ENCODE measurements at places on chromosomes 5 and 9.

DNA sequence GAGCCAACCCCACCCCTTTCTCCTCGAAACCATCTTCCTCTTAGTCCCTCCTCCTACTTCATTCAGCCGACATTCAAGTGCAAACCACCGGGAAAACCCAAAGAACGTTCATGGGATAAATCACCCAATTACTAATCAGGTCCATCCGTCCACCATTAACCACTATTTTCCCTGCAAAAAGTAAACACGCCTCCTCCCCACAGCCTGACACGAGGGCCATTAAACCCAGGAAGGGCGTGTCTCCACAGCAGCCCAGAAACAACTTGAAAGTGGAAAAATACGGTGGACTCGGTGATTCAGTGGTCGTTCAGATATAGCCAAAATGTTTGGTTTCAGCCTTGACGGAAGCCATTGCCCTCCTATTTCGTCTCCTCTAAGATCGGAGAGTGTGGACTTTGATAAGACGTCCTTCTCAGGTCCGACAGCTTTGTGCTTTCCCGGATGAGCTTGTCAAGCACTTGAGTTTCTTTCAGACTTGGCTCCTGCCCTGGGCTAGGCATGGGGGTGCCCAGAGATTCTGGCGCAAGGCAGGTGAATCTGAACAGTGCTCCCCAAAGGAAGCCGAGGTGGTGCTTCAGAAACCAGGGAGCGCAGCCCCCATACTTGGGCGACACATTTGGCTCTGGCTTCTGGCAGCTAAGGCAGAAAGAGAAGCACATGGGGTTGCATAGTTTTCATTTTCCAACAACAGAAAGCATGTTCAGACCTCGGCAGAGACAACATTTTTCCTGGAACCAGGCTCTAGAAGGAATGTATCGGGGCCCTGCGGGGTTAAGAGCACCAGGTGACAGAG is 56.6 kb downstream of the SMIM23 start:
- no peak for DNase-seq

- DNase-seq = no peak
Measured at GRCh38 chr5:94442076-94442475, 176.3 kb downstream of the KIAA0825 start.

DNA sequence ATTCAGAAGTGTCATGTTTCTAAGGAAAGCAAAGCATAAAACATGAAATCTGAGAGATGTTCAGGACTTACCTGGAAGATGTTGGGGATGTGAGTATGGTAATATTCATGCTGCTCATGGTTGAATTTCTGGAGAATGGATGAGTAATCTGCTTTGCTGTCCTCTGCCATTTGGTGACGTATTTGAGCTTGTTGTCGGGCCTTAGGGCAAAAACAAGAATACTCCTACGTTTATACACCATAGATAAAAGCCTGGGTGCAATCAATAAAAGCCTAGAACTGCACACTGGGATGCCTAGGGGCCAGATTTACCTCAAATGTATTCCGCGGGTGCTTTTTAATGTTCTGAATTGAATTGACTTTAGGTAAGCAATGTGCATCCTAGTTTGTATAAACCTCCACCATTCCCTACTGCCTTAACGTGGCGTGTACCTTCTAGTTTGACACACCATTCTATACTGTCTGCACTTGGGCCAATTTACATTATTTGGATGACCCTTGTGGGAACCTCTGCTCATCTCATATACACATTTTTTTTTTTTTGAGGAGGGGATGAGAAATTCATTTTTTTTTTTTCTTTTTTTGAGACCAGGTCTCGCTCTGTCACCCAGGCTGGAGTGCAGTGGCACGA is 94.4 kb downstream of the USP20 start:
- no peak for DNase-seq

- no peak for DNase-seq
Measured at GRCh38 chr9:28413471-28413870, 840.2 kb upstream of the C9orf72 start.

DNA sequence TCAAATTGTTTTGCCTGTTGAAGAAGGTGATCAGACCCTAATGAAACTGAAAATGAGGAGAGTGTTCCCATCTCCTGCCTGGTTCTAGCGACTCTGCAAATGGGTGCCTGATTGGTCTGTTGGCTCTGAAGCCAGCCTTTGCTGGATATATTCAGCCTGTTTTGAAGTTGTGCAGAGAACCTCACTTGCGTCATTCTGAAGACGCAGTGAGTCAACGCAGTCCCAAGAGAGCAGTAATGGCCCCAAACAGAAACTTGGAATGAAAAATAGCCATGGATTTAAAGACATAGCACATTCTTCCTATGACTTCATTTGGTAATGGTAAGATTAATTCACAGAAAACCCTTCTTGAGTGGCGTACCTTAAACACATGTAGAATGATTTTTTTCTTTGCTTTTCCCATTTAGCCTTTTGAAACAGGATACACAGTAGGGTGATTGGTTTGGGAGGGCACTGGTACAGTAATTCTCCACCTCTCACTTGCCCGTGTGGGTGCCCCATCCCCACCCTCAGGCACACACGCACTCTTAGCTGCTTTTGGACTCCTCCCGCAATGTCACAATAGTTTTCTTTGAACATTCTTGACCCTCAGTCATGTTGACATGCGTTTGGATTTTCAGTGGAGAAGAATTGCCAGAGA is 54.1 kb upstream of the ABL1 start:
- peak; percentile 99 for DNase-seq

- no peak for DNase-seq
Measured at GRCh38 chr5:72596956-72597355, 89.7 kb upstream of the ZNF366 start.

- DNase-seq = no peak
Measured at GRCh38 chr5:180665682-180666404, 16.4 kb upstream of the FLT4 start.

DNA sequence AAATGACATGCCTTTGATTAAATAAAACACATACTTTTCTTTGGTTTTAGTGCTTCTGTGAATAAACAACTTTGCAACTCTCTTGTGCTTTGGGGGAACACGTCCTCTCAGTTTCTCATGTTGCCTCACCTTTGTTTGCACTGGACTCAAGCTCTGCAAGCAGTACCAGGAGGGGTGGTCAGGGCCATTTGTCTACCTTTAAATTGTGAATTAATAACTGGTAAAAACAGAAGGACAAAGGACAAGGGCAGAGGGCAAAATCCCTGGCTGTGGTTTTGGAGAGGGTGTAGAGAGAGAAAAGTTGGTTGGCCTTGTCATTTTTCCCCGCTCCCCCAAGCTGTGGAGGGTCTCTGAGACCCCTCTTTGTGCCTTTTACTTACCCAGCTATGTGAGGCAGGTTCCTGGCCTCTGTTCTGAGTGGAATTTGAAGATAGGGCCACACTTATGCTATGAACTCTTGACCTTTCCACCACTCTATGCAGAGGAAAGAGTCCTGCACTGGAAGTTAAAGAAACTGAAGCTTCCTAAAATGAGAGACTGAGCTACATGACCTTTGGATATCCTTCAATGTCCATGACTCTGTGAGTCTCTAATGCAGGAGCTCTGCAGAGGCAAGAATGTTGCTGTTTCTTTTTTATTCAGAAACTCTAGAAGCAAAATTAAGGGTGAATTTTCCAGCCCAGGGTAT is 55.1 kb upstream of the MOCS2 start:
- DNase-seq = no peak

DNA sequence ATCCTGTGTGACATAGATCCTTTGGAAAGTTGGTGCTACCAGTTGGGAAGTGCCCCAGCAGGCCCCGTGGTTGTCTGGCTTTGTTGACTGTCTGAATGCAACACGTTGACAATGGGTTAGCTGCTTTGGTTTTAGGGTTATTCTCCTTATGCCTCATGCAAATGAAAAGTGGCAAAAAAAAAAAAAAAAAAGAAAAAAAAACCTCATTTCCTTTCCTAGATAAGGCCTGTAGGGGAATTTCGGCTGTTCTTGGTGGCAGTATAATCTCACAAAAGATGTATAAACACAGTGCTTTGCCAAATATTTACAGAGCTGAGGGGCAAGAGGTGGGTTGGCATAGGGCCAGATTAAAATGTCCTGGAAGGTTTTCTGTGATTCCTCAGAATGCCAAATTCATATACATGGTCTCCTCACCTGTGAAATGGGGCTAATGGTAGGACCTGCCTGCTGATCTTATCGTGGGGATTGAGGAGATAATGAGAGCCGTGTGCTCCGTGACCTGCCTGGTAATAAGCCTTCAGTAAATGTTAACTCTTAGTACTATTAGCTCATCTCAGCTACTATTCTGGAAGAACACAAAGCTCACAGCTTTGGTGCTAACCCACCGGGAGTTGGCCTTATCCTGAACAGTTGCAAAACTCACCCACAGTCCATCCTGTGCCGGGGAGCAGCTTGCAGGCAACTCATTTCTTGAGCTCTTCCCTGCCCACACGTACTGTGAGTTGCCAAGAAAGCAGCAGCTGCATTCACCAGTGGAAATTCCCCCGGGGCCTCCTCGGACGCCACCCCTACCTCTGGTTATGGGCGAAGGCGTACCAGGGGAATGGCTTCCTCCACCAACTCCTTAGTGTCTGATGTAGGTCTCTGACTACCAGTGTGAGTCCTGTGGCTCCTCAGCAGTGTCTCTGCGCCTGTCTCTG is 220.3 kb downstream of the NR3C1 start:
- peak; percentile 83 for DNase-seq

GRCh38 chr9:113516840-113517577 is 53.5 kb downstream of the RGS3 start:
- peak; percentile 21 for DNase-seq

DNA sequence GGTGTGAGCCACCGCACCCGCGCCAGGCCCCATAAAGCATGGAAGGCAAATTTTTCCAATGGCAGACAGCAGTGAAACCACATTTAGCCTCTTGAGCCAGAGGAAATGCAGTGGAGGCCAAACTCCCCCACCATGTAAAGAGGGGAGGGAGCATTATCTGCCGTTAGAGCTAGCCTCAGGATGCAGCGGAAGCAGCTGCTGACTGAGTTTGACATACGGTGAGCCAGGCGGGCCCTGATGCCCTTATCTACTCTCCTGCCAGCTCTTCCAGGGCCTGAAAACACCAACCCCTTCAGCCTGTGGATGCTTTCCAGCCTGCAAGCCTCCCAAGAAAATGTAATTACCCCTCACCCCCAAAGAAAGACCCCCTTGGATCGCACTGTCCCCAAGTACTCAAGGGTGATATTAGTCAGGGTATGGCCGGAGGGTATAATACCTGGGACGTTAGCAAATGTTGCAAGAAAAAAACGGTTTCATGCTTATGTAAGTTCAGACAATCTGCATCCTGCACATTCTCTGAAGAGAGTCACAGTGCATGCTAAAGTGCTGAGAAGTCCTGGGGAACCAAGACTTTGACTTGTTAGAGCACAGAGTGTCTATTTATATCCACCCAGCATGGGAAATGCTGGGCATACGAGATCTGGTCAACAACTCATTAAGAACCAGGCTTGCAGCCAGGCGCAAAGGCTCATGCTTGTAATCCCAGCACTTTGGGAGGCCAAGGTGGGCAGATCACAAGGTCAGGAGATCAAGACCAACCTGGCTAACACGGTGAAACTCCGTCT is 11.3 kb upstream of the GGTA1 start:
- peak; percentile 12 for DNase-seq

DNA sequence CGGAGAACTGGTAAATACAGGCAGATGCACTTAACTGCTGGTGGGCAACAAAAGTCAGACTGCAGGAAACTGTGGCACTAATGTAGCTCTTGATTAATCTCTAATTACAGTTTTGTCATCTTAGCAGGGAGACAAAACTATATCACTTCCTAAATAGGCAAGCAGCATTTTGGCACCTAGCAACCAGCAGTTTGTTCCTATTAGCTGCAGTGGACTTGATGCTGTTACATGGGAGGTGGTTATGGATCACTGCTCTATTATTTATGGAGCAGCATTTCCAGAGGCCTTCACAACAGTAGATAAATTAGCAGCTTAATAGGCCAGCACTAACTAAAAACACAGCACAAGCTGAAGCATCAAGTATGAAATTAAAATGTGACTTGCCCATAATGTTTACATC is 518.3 kb upstream of the ITGA1 start:
- DNase-seq = no peak

DNA sequence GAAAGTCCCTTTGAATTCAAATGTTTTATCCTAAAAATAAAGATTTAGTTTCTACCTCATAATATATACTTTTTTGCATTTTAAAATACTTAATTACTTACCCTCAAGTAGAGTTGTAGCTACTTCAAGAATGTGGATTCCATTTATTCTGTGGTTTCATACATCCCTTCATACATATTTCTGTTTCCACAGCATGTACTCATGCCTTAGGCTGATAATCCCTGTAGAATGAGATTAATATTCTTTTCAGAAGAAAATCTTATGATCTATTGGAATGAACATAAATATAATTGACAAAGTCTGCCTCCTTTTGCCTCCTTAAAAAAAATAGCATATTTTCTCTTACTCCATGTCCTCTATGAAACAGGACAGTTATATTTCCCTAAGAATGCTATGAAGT is 465.7 kb downstream of the DTWD2 start:
- DNase-seq = no peak

GRCh38 chr9:27556470-27556869 is 16.8 kb downstream of the C9orf72 start:
- DNase-seq = no peak
